NCI-H1105 (cell line): ENCODE measurements at places on chromosomes 2 and 18.

- no peak for DNase-seq
These were observed 19.0 kb upstream of the CPO start for GRCh38 chr2:206920310-206920709.

DNA sequence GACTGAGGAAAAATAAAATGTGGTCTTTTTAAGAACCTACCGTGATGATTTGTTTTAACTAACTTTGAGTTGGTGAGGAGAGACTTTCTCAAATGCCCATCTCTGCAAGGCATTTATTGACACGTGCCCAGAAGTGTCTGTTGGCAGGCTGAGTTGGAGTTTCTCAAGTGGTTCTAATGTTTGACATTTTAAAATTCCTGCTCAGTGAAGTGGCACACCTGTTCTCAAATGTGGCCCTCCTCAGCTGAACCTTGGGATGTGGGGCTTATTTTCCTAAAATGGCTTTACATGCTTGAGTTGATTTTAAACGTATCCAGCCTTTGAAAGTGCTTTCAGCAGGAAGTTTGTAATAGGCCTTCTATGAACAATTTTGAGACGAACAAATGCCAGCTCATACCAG is 876 bp upstream of the CAVIN2 start:
- no peak for DNase-seq

GRCh38 chr2:204260162-204260877 is 285.0 kb upstream of the PARD3B start:
- DNase-seq, result peak; percentile 59

GRCh38 chr2:175036582-175037018 is 31.4 kb upstream of the CHN1 start:
- peak; percentile 5 for DNase-seq

DNA sequence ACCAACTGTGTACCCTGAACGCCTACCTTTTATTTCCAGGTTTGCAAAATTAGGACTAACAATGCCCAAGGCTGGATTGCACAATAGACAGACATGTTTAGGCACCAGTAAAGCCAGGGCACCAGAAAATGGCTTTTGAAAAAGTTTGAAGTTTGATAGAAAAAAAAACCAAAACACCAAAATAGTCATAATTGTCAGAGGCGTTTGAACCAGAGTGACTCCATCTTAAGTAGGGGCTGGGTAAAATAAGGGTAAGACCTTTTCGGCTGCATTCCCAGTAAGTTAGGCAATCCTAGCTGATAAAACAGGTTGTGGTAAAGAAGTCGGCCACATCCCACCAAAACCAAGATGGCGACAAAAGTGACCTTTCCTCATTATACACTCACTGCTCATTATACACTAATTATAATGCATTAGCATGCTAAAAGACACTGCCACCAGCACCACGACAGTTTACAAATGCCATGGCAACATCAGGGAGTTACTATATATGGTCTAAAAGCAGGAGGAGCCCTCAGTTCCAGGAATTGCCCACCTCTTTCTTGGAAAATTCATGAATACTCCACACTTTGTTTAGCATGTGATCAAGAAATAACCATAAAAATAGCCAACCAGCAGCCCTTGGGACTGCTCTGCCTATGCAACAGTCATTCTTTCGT is 105.1 kb upstream of the MSH2 start:
- no peak for DNase-seq

- no peak for DNase-seq
These were observed 550.2 kb downstream of the STK39 start for GRCh38 chr2:167697194-167697593.

GRCh38 chr2:157255746-157256145 is 1.8 kb upstream of the GALNT5 start:
- no peak for DNase-seq

DNA sequence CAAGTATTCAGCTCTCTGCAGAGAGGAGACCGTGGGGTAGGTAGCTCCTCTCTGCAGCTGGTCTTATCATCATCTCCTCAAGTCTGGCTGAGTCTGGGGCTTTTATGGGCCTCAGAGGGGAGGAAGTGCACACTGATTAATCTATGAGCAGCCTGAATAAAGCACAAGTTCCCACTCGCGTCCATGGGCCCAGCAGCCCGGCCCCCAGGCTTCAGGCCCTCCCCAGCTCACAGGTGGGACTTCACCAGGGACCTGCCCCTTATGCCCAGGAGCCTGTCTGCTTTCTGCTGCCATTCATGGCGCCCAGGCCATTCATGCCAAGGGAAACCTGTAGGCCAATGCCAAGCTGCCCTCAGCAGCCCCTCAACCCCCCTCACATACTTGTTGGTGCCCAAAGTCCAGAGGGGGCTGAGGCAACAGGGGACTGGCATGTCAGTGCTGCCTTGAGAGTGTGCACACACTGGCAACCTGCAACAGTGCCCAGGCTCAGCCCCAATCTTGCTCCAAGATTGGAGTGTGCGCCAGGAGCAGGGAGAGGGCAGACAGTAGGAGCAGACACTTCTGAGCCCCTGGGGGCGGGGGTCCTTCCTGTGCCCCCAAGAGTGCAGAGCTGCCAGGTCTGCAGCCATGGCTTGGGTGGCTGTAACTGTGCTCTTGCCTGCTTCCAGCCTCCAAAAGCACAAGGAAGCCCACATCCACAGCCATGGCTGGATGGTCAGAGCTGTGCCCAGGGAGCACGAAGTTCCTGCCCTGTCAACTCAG is 375.6 kb upstream of the VWC2L start:
- DNase-seq, result no peak

DNA sequence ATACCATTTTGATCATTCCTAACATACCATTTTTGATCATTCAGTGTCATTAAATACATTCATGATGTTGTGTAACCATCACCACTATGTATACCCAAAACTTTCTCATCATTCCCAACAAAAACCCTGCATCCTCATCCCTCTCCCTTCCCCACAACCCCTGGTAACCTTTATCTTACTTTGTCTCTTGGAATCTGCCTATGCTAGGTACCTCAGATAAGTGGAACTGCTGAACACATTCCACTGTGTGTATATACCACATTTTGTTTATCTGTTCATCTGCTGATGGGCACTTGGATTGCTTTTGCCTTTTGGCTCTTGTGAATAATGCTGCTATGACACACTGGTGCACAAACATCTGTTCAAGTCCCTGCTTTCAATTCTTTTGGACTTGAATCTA is 83.8 kb upstream of the TFCP2L1 start:
- DNase-seq, result no peak

- no peak for DNase-seq
These were observed 63.0 kb downstream of the RBM43 start for GRCh38 chr2:151198645-151199044.

GRCh38 chr2:133977405-133977804 is 276.5 kb upstream of the MGAT5 start:
- DNase-seq, result peak; percentile 57

DNA sequence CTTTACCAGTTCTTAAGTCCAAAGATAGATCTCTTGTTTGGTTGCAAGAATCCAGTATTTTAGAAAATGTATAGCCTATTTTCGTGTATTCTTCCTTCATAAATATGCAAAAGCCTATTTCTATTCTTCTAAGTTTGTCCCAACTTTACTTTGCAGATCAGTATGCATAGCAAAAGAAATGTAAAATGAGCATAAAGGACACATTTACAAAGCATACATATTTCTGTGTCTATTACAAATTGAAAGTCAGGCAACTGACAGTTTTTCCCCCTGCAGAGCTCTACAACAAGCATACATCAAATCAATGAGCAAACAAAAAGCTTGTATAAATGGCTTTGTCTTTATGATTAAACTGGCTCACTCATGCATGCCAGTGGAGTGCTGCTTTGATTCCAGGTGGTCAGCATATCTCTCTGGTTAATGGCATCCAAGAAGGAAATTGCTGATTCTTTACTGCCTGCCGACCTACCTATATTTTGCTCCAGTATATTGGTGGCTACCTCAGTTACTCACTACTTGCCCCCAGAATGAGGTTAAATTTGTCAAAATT is 10.0 kb upstream of the VPS54 start:
- peak; percentile 57 for DNase-seq

GRCh38 chr2:28354920-28355520 is 37.6 kb upstream of the FOSL2 start:
- no peak for DNase-seq

DNA sequence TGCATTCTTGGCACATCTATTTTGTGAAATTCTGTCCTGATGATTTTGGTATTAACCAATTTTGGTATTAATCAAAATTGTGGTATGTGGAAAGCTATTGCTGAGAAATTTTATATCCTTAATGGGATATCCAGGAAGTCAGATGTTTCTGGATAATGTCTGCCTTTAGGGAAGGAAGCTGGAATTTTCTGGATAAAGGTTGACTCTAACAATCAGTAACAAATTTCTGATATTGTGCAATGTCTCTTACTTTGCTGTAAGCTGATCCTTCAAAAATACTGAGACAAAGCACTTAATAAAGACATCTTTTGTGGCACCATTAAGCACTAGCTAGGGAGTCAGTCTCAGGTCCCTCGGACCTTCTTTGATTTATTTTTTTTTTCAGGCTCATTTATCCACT is 100.8 kb upstream of the UGP2 start:
- no peak for DNase-seq

DNA sequence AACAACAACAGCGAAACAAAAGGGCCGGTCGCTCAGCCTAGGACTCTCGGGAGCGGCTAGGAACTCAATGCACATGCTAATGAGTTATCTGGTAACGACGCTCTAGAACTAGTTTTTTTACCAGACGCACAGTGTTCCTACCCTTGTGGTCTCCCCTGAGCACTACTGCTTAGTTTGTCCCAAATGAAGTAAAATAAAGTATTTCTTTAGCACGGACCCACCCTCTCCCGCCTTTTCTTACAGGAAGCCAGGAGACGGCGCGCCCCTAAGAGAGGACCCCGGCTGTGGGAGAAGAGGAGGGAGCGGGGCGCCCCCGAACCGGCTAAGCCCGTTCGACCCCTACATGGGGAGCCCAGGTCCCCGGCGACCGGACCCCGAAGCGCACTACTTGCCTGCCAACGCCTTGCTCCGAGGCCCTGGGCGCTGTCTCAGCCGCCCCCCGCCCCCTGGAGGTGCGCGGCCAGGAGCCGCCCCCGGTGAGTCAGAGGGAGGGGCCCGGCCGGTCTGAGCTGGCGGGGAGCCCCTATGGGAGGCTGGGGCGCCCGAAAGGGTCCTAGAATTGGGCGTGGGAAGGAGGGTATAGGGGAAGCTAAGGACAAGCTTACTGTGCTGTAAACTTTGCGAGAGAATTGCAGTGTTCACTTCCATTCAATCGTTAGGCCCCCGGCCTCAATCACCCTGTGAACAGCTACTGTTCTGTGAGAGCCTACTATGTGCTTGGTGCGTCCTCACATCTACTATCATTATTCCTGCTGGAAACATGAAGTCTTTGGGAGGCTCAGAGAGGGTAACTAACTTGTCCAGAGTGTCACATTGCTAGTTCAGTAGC is 3.6 kb upstream of the CAPG start:
- DNase-seq, result no peak

- DNase-seq, result no peak
These were observed 51.6 kb downstream of the PDK1 start for GRCh38 chr2:172607379-172607928.

- DNase-seq, result no peak
These were observed 87.7 kb downstream of the DSEL start for GRCh38 chr18:67428805-67429204.

DNA sequence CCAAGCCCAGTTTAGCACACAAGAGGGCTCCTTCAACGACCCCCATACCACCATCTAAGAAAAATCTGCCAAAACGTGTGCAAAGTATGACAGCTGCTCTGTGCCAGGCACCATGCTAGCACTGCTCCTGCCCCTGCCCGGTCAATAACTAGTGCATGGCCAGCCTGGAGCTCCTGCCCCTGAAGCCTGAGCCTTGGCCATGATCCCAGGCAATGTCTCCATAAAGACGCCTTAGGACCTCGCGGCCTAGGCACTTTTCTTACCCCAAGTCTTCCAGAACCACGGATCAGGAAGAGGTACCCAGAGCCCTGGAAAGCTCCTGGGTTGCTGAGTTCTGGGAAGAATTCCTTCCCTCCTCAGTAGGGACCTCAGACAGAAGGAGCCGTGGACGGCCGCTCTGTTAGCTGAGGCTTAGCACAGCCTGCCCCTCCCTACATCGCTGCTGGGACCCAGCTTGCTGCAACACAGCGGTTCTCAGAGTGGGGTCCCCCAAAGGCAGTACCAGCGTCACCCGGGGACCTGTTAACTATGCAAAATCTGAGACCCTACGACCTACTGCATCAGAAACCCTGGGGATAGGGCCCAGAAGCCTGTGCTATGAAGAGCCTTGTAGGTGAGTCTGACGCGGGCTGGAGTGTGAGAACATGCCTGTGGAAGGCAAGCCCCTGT is 117.8 kb upstream of the TWIST2 start:
- no peak for DNase-seq

GRCh38 chr2:183025993-183026392 is 12.3 kb downstream of the NCKAP1 start:
- no peak for DNase-seq

GRCh38 chr2:35463805-35464596 is 891.6 kb upstream of the CRIM1 start:
- no peak for DNase-seq

- DNase-seq, result no peak
These were observed 31.7 kb downstream of the MBP start for GRCh38 chr18:77100751-77101355.

- no peak for DNase-seq
These were observed 35.0 kb downstream of the GLI2 start for GRCh38 chr2:120770641-120771040.

- peak; percentile 37 for DNase-seq
These were observed 1.8 kb downstream of the ZCCHC2 start for GRCh38 chr18:62524440-62525200.

DNA sequence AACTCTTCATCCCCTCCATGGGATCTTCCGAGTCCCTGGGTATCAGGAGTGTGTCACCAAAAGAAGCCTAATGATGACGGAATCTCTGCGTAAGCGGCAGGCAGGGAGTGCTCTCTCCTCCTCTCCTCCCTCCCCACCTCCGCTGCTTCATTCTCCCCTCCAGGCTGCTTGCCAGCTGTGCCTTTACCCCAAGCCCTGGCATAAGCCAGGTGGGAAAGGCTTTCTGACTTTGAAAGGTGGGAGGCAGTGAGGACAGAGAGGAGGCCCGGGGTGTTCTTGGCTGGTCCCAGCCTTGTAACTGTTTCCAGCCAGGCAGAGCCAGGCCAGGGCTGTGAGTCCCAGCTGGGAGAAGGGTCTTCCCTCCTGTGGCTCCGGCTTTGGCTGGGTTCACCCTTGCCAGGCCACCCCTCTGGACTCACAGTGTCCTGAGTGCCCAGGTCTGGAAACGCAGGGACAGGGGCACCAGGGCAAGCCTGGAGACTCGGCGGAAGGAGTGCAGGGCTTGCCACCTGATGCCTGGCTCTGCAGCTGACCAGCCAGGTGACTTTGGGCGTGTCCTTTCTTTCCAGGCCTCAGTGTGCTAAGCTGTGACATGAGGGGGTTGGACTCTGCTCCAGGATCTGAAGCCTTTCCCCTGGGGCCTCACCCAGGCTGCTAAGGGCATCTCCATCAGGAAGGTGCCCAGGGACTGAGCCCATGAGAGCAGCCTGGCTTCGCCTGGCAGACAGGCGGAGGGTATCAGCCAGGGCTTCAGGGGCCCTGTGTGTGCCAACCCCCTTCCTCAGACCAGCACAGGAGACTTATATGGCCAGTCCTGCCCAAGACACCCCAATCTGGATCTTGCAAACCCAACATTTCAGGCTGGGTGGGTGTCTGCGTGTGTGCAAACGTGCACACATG is 32.7 kb upstream of the HPCAL1 start:
- no peak for DNase-seq
